DMS79 (cell line): ENCODE measurements at places on chromosomes 5 and 9.

DNA sequence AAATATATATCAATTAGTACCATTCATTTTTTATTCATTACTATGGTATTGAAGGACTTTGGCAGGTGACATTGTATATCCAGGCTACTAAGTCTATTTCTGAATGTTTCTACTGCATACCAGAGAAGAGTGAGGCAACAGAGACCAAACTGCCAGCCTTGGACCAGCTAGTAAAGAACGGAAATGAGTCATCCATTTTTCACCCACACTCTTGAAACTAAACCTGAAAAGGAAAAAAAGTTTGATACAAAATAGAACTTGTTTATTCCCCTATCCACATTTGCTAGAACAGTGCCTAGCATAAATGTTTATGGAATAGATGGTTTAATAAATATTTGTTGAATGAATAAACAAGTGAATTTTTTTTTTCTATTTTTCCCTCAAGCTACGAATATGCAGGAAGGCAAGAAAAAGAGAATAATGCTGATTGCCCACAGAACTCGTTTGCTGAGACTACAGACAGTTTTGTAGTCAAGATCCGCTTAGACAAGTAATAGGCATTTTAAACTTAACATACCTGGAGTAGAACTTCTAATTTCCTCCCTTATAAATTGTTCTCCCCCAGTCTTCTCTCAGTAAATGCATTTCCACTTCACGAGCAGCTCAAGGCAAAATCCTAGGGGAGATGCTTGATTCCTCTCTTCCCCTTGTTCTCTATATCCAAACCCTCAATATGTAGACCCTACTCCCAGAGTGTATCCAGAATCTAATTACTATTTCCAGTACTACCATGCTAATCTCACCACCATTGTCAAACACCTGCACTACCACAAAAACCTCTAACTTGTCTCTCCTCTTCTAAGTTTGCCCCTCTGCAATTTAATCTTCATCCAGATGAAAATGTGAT is 146.2 kb upstream of the RASA1 start:
- DNase-seq: no peak

GRCh38 chr9:18639911-18640310 is 166.0 kb downstream of the ADAMTSL1 start:
- no peak for DNase-seq

DNA sequence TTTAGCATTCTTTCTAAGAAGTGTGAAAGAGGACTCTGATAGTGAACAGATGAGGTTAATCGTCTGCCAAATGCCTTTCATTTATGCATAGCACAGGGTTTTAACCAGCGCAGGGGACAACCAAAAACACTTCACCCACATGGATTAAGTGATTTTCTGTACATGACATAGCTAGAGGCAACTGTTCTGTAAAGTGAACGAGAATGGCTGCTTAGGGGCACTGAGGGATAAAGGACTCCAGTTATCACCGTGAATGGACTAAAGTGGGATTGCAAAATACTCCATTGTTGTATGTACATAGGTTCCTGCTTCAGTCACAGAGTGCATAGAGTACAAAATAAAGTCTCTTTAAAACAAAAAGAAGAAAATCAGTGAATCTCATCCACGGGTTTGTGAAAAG is 456.8 kb downstream of the DMAC1 start:
- no peak for DNase-seq

- DNase-seq: no peak
These were observed 121.1 kb downstream of the ADCY2 start for GRCh38 chr5:7517006-7517405.

DNA sequence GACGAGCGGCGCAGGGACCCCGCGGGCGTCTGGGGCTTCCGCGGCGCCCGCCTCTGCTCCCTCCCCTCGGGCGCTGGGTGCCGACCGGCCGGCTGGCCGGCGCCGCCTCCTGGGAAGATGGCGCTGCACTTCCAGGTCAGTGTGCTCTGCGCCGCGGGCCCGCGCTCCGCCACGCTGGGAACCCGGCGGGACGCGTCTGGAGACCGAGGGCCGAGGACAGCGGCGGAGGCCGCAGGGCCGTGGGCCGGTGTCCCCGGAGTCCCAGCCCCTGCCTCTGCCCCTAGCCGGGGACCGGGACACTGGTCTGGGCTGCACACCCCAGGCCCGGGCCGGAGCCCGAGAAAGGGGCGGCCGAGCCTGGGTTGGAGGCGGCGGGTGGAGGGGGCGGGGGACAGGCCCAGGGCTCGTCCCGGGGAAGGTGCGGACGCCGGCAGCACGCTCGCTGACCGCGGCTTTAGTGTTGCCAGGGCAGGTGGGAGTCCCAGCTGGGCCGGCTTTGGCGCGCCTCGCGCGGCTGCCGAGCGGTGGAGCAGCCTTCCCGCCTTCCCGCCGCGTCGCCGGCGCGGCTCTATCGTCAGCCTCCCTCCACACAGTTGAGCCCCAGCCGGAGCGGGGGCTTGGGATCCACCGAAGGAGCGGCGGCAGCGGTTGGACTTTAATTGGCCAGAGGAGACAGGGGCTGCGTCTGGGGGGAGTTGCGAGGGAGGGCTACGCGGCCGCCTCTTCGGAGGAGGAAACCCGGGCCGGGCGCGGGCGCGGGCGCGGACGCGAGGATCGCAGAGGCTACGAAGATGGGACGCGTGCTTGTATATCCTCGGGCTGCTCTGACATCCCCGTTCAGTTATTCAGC is at the start of gene RANBP17:
TSS of gene RANBP17 (plus strand) at position 102 of the 850 bp plus-strand sequence.
- DNase-seq: peak; percentile 33

- DNase-seq: no peak
These were observed 10.6 kb upstream of the NR3C1 start for GRCh38 chr5:143413958-143414669.

- DNase-seq: peak; percentile 71
These were observed 7.0 kb upstream of the SLC9A3 start for GRCh38 chr5:531101-531748.

DNA sequence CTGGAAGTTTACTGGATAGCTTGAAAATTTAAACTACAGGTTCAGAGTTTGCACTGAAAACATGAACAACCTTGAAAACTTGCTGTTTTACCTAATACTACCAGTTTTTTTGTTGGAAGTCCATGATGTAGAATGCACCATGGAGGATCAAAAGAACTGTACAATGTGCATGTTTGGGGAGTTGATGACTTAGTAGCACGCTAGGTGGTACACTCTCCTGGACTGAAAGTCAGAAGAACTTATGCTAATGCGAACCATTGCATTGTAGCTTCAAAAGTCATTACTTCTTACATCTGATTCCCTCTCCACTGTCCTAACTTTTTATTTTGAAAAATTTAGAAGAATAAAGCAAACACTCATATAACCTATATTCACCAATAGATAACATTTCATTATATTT is 211.0 kb downstream of the OSTF1 start:
- DNase-seq: no peak

DNA sequence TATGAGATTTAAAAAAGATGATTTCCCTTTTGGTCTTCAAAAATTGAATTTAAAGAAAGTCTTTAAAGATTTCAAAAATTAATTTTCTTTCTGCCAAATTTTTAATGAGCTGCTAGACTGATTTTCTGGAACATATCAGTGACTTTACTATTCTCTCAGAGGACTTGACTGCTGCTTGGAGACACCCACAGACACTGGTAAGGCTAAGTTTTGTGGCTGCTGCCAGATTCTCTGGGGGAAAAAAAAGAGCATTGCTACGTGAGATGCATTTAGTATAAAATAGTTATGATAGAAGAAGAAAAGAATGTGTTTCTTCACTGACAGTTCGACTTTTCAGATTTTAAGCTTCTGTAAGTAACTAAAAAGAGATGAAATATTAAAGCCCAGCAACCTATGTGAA is 193.3 kb upstream of the GRIN3A start:
- no peak for DNase-seq

- DNase-seq: no peak
These were observed 68.6 kb downstream of the NLN start for GRCh38 chr5:65790371-65791163.

DNA sequence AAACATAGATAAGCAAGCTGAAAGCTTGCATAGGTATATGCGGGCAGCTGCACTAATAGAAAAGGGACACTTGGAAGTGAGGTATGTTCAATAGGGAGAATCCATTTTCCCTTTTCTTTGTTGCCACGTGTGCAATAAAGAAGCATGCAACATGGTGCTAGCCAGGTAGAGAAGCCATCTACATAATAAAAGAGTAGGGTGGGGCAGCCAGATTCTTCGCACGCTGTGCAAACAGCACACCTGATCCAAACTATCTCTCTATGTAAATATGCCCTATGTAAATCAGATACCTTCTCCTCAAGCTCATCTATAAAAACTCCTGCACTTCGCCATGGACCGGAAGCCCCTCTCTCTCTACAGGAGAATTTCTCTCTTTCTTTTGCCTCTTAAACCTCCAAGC is 91.9 kb upstream of the C9orf72 start:
- DNase-seq: no peak

- DNase-seq: no peak
These were observed 25.3 kb upstream of the PPP1R2B start for GRCh38 chr5:156824800-156825199.

DNA sequence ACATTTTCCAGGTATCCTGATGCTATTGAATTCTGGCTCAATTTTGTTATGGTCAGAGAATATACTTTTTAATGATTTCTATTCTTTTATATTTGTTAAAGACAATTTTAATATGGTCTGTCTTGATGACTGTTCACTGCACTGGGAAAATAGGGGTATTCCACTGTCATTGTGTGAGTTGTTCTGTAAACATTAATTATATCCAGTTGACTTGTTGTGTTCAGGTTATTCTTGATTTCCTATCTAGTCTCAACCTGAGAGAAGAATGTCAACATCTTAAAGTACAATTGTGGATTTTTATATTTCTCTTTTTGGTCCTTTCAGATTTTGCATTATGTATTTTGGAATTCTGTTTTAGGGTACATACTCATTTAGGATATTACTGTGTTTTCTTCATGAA is 59.9 kb upstream of the EXOC3 start:
- DNase-seq: no peak

GRCh38 chr5:78597974-78598371 is 50.6 kb downstream of the LHFPL2 start:
- no peak for DNase-seq

DNA sequence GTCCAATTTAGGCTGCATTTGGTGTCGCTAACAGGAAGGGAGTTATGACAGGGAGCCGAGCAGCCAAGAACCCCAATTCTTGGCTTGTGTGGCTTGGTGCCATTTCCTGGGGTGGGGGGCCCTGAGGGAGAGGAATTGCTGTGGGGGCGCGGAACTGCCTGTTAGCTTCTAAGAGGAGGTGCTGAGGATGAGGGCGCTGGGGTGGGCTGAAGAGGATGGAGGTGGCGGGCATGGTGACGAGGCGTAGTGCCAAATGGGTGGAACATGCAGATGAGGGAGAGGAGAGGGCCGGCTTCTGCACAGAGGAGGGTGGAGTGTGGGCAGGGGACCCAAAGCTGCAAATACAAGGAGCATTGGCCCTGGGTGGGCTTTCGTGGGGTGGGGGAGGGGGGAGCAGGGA is 27.9 kb downstream of the IER5L start:
- DNase-seq: no peak

GRCh38 chr5:176762489-176762888 is 47.9 kb upstream of the UNC5A start:
- DNase-seq: no peak

DNA sequence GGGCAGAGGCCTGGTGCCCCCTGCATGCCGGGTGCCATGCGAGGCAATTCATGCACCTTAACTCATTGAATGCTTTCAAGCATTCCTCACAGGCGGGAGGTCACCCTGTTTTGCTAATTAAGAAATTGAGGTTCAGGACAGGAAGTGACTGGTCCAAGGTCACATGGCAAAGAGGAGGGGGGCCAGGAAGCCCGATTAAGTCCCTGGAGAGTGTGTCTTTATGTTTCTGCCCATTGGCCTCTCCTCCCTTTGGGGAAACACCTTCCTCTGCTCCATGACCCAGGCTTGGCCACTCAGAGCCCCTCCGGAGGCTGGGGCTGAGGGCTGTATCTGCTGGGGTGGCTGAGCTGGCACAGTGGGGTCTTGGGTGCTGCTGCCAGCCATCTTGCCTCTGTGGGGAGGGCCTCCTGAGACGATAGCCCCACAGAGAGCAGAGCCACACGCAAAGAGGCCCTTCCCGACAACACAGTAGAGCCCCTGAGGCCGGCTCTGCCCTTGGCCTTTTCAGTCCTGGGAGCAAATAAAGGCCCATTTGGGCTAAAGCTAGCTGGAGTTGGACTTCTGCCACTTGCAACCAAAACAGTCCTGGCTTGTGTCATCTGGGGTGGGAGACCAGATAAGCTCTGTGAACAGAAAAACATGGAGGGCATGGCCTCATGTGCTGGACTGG is 90.8 kb upstream of the NEURL1B start:
- DNase-seq: no peak

DNA sequence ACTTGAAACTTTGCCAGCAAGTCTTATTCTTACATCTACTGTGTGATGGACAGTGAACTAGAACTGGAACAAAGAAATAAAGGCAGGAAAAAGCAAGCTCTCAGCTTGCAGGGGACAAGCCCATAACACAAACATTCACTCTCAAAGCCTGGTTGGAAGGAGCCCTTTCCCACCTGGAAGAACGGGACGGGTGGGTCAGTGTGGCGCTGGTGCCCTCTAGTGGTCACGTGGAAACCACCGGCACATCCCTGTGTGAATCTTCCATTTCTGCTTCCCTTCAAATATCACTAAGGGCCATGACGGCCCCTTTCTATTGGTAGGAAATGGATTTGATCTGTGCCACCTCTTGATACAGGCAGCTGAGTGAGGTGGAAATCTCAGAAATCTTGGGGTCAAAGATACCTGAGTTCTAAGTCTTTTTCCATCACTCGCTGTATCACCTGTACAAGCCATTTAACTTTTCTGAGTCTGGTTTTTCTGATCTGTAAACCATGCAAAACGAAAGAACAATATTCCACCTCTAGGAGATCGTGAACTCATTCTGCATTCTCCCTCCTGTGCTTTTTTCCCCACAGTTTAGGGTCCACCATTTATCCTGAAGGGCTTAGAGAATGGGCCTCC is 211.6 kb downstream of the MSX2 start:
- DNase-seq: no peak

GRCh38 chr9:115063058-115063845 is 54.7 kb downstream of the TNC start:
- no peak for DNase-seq

- peak; percentile 35 for DNase-seq
These were observed 19.2 kb upstream of the TOR1B start for GRCh38 chr9:129783516-129784361.

GRCh38 chr5:143145243-143146160 is 258.0 kb downstream of the NR3C1 start:
- DNase-seq: no peak

- DNase-seq: no peak
These were observed 211.5 kb downstream of the EBF1 start for GRCh38 chr5:158888206-158888605.

DNA sequence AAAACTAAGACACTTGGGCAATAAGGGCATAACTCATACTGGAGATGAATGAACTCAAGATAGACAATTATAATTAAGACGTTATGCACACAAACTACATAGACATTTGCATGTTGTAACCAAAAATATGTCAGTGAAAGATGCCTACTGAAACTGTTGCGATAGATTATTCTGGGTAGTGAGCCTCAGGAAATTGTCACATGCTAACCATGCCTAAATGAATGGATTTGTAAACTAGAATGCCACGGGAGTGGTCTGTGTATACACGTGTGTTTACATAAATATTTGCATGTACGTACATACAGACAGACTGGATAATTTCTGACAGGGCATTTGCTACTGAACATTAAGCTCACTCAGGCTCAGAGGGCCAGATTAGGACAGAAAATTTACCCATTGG is 1.2 kb downstream of the NIPSNAP3B start:
- no peak for DNase-seq

GRCh38 chr5:53472279-53472678 is 8.2 kb upstream of the FST start:
- no peak for DNase-seq

GRCh38 chr5:149782018-149782894 is 52.1 kb downstream of the PPARGC1B start:
- DNase-seq: no peak

GRCh38 chr5:103498211-103498610 is 64.4 kb downstream of the NUDT12 start:
- no peak for DNase-seq
